ENCODE measurements at places on chromosomes 11 and 22.

- DNase-seq = no peak
Measured at GRCh38 chr22:19824926-19825339, 29.7 kb downstream of the GNB1L start.

GRCh38 chr11:15726893-15727519 is 612.3 kb downstream of the INSC start:
- DNase-seq = no peak

DNA sequence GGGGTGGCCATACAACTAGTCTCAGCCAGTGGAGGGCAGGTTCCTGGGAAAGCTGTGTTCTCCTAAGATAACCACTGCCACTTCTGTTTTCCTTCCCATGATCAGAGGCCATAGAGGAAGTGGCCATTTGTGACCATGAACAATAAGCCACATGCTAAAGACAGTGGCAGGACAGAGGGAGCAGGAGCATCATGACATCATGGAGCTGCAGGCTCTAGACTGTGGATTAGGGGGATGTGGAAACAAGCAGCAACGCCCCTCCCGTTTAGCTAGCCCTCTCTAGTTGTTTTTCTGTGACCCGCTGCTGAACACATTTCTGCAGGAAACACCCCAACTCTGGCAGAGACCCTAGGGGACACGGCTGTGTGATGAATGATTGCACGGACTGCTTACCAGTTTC is 195.0 kb upstream of the NECTIN1 start:
- DNase-seq = no peak

DNA sequence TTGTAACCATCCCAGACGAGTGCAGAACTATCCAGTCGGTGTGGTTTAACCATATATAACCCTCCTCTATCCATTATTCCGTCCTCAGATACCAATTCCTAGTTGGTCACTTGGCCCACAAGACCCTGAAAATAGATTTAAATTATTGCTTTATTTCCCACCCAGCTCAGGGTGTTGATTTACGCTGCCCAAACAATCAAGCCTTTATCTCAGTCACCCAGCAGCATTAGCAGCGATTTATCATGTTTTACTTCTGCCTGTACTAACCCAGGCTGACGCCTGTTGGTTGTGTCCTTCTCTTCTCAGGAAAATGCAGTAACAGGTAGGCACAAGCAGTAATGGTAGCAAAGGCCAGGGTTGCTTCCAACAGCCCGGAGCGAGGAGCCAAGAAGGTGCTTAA is 81.2 kb downstream of the DSCAML1 start:
- no peak for DNase-seq

- DNase-seq = no peak
Measured at GRCh38 chr11:8266246-8267241, 2.9 kb upstream of the LMO1 start.

GRCh38 chr11:116162886-116163230 is 609.9 kb downstream of the BUD13 start:
- DNase-seq = no peak

DNA sequence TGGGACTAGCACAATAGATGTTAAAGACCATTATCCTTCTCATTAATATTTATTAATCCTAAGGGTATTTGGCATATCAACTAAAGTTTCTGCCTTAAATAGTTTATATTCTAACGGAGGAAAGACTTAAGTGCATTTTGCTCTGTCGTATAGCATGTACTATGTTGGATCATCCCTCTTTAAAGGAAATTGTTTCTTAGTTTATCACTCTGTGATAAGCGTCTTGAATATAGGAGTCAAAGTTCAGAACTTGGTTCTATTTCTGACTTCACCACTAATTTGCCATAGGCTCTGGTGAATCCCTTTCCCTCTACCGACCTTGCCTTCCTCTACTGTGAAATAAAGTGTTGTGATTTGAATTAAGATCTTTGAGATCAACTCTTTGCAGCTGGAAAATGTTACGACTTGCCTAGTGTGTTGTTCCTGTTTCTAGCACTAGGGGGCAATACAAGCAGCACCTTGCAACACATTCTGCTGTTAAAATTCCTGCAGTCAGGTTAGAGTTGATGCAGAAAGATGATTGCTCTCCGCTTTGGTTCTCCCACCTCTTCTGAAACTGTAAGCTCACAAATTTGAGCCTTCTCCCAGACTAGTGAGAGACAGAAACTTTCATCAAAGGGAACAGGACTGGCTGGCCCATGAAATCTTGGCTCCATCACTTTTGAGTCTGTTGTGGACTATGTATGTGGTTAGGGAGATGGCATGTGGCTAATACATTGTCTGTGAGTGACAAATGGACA is 27.8 kb upstream of the ZNRF3 start:
- peak; percentile 36 for DNase-seq

DNA sequence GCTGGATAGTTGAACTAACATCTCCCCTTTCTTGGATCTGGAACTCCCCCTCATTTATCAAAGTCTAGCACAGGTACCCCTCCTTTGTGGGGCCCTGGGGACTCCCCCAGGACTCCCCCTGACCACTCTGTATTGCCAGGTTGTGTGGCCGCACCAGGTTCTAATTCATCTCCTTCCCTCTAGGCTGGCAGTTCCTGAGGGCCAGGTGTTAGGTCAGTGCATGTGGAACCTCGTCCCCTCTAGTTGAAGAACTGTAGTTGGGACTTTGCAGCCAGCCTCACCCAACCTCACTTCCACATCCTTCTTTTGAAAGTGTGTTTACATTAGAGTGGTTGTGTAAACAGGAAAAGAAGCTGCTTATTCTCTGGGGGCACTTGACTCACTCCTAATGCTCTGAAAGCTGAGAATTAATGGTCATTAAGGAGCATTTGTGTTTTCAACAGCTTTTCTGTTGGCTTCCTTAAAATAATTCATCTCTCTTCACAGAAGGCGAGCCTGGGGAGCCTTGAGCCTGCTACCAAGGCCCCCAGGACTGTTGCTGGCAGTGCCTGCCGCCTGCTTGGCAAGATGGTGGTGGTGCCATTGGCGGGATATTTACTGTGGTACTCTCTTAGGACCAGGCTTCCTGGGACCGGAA is 11.8 kb downstream of the UPB1 start:
- no peak for DNase-seq

GRCh38 chr11:80505771-80506170 is 1064.9 kb upstream of the TENM4 start:
- DNase-seq = no peak

DNA sequence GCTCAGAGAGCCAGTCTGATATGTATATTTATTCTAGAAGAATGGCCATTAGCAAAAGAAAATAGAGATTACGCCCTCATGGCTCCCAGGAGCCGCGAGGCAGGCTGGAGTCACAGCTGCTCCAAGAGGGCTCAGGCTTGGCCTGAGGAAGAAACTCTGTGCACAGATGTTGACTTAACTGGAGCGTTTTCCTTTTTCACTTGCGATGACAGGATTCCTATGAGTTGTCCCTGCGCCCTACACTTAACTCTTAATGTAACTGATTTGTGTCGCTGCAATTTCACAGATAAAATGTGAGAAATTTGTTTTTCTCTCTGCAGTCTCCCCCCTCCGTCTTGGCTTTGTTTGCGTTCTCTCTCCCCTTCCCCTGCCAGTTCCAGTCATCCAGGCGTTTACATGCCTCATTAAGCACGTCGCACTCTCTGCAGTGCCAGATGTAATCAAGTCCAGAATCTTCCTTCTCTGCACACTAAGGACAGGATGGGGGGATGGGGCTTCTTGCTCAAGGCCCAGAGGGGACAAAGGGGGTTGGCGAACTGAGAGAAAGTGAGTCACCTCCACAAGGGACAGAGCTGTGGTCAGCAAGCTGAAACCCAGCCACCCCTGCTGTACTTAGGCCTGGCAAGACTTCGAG is 1060.1 kb downstream of the NTM start:
- no peak for DNase-seq

DNA sequence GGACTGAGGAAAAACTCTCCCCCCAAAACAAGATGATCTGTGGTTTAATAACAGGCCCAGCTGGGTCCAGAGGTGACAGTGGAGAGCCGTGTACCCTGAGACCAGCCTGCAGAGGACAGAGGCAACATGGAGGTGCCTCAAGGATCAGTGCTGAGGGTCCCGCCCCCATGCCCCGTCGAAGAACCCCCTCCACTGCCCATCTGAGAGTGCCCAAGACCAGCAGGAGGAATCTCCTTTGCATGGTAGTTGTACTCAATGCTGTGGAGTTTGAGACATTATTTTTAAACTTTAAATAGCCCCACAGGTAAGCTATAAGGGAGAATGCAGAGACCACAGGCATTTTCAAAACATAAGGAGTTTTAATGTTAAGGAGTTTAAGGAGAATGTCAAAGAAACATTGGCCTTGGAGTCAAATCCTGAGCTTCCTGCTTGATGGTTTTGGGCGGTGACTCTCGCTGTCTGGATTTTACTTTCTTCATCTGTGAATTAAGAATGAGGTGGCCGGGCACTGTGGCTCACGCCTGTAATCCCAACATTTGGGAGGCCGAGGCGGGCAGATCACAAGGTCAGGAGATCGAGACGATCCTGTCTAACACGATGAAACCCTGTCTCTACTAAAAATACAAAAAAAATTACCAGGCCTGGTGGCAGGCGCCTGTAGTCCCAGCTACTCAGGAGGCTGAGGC is 6.8 kb downstream of the APOL1 start:
- no peak for DNase-seq

DNA sequence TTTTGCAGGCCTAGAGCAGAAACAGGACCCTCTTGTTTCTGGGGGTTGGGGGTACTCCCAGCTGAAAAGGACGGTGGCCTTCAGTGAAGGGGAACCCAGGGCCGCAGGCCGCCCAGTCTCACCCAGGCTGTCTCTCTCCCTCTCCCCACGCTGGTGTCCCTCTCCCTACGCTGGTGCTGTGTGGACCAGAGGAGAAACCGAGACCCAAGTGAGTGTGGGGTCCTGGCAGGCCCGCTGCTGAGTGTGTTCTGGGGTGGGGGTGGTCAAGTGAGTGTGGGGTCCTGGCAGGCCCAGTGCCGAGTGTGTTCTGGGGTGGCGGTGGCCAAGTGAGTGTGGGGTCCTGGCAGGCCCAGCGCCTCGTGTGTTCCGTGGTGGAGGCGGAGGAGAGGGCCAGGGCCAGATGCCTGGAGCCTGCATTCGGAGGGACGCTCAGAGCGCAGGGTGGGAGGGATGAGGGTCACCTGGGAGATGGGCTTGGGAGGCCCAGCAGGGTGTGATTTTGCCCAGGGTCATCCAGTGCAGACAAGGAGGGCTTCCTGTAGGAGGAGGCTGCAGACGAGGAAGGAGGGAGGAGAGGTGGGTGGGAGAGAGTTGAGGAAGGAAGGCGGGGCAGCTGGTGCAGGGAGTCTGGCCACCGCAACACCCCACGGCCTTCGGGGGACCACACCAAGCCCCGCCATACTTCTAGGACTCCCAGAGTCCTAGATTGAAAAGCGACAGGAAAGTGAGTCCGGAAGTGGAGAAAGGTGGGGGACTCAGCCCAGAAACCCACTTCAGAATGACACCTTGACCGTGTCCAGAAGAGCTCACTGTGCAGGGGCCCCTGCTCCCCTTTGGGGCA is 10.3 kb downstream of the TNNT3 start:
- no peak for DNase-seq

DNA sequence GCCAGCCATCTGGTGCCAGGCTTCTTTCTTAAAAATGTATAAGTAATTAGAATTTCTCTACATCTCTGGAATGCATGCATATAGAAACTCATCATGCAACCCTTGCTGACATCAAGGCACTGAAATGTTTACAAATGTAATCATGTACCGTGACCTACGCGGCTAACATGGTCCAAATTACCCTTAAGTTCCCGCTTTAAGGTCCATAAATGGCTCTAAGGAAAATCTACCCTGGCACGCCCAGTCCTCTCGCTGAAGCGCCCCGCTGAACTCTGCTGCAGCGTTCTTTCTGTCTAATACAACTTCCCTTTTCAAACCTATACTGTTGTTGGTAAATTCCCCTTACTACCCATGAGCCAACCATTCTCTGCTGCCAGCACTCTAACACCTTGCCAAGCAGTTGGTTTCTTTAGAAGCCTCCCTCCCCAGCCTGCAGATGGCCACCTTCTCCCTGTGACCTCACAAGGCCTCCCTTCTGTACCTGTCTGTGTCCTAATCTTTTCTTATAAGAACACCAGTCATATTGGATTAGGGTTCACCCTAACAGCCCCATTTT is 13.5 kb upstream of the HMOX1 start:
- DNase-seq = no peak

GRCh38 chr22:50061824-50062355 is 3.8 kb upstream of the TTLL8 start:
- DNase-seq = no peak

- DNase-seq = no peak
Measured at GRCh38 chr22:27879923-27880322, 39.1 kb downstream of the PITPNB start.

Measured in GM12864 (cell line).